ENCODE measurements at places on chromosomes 2 and 18.

GRCh38 chr2:138275881-138276280 lies 225.7 kb upstream of the SPOPL start:
- no peak for DNase-seq

DNA sequence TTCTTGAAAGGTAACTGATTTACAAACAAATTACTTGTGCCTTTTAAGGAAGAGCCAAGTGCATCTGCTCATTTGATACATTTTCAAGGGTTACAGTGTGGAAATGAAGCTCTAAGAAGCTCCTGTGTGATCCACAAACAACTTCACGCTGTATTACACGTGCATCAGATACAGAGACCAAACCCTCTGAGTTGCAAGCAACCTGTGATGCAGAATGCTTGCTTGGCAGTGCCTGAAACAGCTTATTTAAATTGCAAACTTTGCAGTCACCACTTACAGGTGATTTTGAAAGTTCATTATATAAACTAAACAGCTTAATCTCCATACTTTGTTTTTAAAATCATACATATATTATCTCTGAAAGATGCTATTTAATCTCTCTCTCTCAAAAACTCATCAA lies 50.1 kb downstream of the ZEB2 start:
- no peak for DNase-seq

- DNase-seq: peak; percentile 13
Measured at GRCh38 chr2:231710799-231711676, 2.7 kb downstream of the PTMA start.

DNA sequence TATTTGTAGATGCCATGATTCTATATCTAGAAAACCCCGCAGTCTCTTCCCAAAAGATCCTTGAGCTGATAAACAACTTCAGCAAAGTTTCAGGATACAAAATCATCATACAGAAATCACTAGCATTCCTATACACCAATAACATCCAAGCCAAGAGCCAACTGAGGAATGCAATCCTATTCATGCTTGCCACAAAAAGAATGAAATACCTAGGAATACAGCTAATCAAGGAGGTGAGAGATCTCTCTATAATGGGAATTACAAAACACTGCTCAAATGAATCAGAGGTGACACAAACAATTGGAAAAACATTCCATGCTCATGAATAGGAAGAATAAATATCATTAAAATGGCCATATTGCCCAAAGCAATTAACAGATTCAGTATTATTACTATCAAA lies 551.4 kb upstream of the SLC39A10 start:
- no peak for DNase-seq

DNA sequence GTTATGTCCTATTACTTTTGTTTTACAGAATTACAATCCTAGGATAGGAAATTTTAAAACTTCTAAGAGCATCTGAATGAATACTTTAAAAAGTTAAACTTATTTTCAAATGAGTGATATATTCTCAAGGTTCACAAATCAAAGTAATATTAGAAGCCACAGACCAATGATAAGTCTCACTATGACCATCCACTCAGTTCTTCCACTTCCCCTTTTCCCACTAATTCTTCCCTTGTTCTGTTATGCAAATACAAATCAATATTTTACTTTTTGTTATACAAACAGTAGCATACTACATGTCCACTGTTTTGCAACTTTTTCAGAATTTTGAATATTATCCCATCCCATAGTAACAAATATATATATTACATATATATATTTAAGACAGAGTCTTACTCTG lies 20.2 kb downstream of the USP37 start:
- DNase-seq: no peak

- no peak for DNase-seq
Measured at GRCh38 chr2:197998702-197999101, 194.3 kb downstream of the PLCL1 start.

DNA sequence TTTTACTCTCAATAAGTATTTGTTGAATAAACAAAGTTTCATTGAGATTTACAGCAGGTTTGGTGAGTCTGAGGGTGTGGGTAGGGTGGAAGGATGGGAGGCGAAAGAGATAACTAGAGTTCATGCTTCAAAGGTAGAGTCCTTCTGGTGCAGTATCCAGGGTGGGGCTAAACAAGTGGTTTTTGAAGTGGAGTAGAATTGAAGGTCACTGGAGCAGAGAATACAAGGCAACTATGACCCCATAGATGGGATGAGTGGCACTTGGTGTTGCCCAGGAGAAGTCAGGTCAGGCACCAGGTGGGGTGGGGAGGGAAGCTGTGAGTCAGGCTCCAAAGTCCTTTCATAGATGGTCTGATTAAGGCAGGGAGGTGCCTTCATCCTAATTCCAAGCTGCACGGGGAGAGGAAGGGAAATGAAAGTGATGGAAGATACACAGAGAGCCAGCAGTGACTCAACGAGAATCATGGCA lies 6.6 kb upstream of the CAB39 start:
- no peak for DNase-seq

GRCh38 chr2:125560855-125561254 lies 1095.1 kb upstream of the GYPC start:
- no peak for DNase-seq

DNA sequence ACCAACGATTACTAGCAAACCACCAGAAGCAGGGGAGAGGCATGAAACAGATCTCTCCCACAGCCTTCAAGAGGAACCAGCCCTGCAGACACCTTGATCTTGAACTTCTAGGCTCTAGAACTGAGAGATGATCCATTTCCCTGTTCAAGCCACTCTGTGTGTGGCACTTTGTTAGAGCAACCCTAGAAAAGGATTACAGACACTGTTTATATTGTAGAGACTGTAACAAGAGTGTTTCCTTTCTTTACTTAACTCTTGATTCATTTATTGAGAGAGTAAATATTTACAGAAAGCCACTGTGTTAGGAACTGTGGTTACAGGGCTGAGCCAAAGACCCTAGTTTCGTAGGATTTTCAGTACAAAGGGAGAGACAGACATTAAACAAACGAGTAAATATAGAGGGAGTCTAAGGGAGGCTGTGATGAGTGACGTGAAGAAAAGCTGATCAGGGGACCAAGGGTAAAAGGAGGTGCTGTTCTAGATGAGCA lies 10.9 kb downstream of the CCDC68 start:
- DNase-seq: no peak

DNA sequence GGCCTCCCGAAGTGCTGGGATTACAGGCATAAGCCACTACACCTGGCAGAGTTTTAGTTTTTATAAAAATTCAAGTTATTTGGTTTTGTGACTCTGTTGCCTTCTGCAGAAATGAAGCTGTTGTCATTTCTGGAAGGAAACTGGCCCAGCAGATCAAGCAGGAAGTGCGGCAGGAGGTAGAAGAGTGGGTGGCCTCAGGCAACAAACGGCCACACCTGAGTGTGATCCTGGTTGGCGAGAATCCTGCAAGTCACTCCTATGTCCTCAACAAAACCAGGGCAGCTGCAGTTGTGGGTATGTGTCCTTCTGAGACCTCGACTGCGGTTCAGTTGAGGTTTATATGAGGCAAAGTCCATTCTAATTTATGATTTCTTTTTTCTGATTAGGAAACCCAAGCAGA lies 7.2 kb downstream of the MTHFD2 start:
- DNase-seq: no peak

DNA sequence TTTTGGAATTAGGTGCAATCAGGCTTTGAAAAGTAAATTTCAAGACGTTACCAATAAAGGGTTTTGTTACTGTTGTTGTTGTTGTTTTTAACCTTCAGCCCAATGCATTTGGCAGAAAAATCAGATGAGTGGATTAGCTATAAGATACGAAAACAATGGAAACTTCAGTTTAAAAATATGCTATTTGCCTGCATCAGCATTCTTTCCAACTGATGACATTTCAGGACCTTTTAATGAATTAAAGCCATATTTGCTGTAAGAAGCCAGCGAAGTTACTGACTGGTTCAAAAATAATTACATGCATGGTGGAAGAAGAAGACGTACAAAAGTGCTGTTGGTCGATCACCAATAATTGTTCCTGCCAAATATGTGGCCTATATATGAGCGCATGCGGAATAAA lies 639.3 kb upstream of the SOX11 start:
- no peak for DNase-seq

- DNase-seq: no peak
Measured at GRCh38 chr2:27278010-27278409, 2.8 kb downstream of the DNAJC5G start.

- no peak for DNase-seq
Measured at GRCh38 chr2:13652531-13653313, 936.0 kb downstream of the TRIB2 start.

Measured in stimulated activated CD4-positive, alpha-beta T cell treated with anti-CD3 and anti-CD28 coated beads, Interleukin-4, amount 100 ng/mL, for 4 hours (primary cell).